ENCODE measurements at places on chromosomes 6 and 20.

GRCh38 chr6:80010288-80010687 is 5.8 kb downstream of the TTK start:
- DNase-seq, result no peak

- DNase-seq, result no peak
Measured at GRCh38 chr6:20757761-20758160, 223.5 kb downstream of the CDKAL1 start.

GRCh38 chr6:129679275-129679674 is 30.7 kb downstream of the ARHGAP18 start:
- no peak for DNase-seq

DNA sequence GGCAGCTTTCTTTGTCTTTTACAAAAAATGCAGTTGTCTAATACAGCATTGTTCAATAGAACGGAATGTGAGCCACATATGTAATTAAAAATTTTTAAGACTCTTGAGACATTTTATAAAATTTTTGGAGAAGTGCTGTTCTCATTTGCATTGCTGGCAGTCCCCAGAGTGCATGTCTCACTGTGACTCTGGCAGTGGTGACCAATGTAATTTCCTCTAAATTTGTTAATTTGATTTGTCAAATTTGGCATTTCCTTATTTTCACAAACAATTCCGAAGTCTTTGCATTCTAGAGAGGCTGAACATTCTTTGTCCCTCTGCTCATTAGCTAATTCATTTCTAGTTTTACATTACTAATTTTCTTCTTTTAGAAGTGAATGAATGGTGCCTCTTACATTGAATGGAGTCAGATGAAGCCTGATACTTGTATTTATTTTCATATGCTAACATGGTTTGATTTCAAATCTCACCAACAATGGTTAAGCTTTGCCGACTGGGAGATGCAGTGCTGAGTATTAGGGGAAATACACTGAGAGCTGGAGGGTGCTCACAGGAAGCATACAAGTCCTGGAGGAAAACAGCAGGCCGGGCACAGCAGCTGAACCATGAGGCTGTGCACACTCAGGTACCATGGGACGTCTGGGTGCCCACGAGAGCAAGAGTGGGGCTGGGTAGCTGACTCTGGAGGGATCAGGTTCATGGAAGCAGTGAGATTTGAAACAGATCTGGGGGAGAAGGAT is 68.5 kb upstream of the ARMC2 start:
- DNase-seq, result no peak

- peak; percentile 38 for DNase-seq
Measured at GRCh38 chr20:1467355-1468116, 887 bp upstream of the NSFL1C start.

GRCh38 chr6:135935941-135936601 is 84.6 kb downstream of the PDE7B start:
- peak; percentile 42 for DNase-seq

GRCh38 chr20:31569163-31570020 is 35.7 kb upstream of the ID1 start:
- DNase-seq, result peak; percentile 40

DNA sequence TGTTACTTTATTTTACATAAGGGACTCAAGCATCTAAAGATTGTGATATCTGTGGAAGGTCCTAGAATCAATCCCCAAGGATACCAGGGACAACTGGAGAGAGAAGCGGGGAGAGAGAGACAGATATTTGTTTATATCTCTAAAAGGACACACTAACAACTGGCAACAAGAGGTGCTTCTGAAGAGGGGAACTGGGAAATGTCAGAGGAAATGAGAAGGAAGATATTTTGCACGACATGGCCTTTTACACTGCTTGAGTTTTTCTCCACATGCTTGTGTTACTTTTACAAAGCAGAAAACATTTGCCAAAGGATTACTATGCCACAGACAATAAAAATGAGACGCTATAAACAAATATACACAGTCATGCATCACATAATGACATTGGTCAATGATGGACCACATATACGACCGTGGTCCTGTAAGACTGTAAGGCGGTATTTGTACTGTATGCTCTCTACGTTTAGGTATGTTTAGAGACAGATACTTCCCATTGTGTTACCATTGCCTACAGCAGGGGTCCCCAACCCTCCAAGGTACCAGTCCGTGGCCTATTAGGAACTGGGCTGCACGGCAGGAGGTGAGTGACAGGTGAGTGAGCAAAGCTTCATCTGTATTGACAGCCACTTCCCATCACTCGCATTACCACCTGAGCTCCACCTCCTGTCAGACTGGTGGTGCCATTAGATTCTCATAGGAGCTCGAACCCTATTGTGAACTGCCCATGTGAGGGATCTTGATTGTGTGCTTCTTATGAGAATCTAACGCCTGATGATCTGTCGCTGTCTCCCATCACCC is 64.6 kb upstream of the PTPN1 start:
- no peak for DNase-seq

GRCh38 chr6:31717499-31718222 is 2.5 kb downstream of the LY6G6D start:
- no peak for DNase-seq

- DNase-seq, result no peak
Measured at GRCh38 chr6:144344646-144345045, 59.5 kb downstream of the UTRN start.

DNA sequence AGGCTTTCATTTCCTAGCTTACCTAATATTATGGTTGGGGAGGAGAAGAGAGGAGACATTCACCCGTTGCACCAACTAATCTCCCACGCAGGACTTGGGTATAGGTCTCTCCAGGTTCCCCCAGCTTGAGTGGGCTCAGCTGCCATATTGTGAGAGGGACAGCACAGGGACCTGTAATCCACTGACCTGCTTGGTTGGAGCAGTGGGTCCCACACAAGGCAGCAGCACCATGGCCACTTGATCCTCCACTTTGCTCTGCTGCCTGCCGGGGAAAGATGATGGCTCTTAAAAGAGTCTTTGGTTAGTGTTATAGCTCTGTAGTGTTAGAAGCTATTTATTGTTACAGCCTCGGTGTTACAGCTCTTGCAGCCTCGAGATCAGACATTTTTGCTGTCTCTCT is 22.5 kb upstream of the ECHDC1 start:
- no peak for DNase-seq

GRCh38 chr6:131205481-131206244 is 70.4 kb downstream of the AKAP7 start:
- DNase-seq, result no peak

- no peak for DNase-seq
Measured at GRCh38 chr20:61883857-61884393, 181.8 kb downstream of the TAF4 start.

GRCh38 chr20:35708502-35708901 is 9.3 kb downstream of the ROMO1 start:
- DNase-seq, result no peak

All from midbrain (tissue), 1 donor.